ENCODE measurements at places on chromosomes 7 and 10.

DNA sequence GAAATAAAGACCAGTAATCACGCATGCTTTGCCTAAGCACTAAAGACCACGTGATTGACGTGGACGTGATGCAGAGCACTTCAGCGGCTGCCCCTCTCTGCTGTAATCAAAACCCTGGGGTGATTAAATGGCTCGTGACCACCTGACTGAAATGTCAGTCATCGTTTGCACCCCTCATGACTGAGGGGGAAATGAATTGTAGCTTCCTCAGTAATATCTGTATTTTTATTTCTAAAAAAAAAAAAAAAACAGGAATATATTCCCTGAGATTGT lies 148.1 kb upstream of the RSU1 start:
- DNase-seq, result no peak

GRCh38 chr7:151506901-151507382 lies 12.8 kb downstream of the RHEB start:
- DNase-seq, result no peak

- DNase-seq, result no peak
These were observed 57.5 kb downstream of the INSIG1 start for GRCh38 chr7:155355176-155355575.

DNA sequence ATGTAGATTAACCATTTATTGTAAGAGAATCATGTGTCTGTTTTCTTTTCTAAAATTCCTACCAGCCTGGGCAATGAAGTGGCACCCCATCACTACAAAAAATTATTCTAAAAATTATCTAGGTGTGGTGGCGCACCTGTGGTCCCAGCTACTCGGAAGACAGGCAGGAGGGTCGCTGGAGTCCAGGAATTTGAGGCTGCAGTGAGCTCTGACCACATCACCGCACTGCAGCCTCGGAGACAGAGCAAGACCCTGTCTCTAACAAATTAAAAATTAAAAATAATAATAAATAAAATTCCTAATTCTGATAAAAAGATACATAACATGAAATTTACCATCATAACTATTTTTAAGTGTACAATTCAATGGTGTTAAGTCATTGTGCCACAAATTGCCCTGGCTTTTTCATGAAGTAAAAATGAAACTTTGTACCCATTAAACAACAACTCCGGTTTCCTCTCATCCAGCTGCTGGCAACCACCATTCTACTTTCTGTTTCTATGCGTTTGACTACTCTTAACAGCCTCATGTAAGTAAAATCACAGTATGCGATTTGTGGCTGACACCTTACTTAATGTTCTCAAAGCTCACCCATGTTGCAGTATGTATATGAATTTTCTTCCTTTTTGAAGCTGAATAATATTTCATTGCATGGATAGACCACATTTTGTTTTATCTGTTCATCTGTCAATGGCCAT lies 20.6 kb upstream of the USP6NL start:
- DNase-seq, result no peak

GRCh38 chr10:9294865-9295264 lies 1240.4 kb downstream of the GATA3 start:
- DNase-seq, result no peak

GRCh38 chr7:418636-419280 lies 100.9 kb downstream of the PDGFA start:
- no peak for DNase-seq

GRCh38 chr10:112678581-112678980 lies 231.6 kb downstream of the VTI1A start:
- DNase-seq, result no peak

All from fibroblast of gingiva (primary cell).